Colonic mucosa (tissue), 4 donors: ENCODE measurements at places on chromosomes 2 and 18.

DNA sequence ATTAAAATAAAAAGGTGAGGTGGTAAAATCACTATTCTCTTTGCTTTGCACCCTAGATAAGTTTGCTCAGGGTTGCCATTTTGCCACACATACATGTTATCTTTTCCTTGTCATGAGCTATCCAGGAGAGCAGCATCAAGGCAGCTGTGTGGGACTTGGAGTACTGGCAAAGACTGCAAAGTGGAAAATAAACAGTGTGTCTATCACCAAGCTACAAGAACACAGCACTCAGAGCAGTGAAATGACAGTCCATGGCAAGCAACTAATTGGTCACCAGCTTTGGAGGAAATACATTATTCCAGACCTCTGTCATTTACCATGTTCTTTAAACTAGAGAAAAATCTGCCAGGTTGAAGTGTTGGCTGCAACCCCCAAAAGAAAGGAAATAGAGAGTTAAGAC lies 687.8 kb upstream of the FANCL start:
- no peak for DNase-seq

GRCh38 chr2:19774805-19775176 lies 127.0 kb downstream of the TTC32 start:
- DNase-seq, result no peak

DNA sequence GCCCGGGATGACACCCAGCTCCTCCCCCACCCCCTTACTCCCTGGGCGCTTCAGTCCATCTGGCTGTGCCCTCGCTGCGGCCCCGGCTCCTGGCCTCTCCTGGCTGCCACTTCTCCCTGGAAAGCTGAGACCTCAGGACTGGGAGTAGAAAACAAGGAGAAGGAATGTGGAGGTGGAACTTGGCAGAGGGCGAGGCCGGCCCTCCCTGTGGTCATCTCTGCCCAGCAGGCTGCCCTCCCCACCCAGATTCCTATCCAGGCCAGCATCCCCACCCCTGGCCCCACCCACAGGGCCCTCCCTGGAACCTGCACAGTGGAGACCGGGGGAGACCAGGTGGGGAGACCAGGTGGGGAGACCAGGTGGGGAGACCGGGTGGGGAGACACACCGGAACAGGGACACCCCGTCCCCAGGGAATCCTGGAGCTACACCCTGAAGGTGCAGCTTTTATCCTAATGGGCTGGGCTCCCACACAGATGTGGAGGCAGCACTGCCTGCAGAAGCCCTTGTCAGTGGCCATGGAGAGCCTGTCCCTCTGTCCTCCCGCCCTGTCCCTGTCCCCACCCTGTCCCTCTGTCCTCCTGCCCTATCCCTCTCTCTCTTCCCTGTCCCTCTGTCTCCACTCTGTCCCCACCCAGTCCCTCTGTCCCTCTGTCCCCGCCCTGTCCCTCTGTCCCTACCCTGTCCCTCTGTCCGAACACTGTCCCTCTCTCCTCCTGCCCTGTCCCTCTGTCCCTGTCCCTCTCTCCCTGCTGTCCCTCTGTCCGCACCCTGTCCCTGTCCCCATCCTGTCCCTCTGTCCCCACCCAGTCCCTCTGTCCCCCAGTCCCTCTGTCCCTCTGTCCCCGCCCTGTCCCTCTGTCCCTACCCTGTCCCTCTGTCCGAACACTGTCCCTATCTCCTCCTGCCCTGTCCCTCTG lies 157.1 kb downstream of the PXDN start:
- no peak for DNase-seq

DNA sequence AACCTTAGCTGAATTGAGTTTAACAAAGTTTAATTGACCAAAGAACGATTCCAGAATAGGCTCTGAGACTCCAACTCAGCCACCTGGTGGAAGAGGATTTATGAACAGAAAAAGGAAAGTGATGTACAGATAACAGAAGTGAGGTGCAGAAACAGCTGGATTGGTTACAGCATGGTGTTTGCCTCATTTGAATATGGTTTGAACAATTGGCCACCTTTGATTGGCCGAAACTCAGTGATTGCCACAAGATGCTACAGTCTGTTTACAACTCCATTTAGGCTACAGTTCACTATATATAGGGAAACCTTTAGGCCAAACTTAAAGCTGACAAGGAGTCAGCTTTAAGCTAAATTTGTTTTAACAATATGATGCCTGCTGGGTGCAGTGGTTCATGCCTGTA lies 28.1 kb upstream of the SLC35G4 start:
- no peak for DNase-seq

DNA sequence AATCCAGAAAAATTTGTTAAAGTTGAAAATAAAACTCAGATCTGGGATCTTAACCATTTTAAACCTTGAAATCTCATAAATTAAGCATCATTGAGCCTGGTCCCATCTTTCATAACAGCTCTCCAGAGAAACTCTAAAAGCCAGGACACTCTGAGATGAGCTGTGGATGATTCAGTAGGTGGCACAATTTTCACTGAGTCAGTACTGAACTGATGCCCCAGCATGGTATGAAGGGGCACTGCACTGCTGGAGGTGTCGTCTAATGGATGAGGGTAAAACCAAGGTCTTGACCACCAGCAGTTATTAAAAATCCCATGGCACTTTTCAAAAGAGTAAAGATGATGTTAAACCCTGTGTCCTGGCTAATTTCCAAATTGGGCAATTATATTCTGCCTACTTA lies 170.6 kb downstream of the FIGN start:
- no peak for DNase-seq

DNA sequence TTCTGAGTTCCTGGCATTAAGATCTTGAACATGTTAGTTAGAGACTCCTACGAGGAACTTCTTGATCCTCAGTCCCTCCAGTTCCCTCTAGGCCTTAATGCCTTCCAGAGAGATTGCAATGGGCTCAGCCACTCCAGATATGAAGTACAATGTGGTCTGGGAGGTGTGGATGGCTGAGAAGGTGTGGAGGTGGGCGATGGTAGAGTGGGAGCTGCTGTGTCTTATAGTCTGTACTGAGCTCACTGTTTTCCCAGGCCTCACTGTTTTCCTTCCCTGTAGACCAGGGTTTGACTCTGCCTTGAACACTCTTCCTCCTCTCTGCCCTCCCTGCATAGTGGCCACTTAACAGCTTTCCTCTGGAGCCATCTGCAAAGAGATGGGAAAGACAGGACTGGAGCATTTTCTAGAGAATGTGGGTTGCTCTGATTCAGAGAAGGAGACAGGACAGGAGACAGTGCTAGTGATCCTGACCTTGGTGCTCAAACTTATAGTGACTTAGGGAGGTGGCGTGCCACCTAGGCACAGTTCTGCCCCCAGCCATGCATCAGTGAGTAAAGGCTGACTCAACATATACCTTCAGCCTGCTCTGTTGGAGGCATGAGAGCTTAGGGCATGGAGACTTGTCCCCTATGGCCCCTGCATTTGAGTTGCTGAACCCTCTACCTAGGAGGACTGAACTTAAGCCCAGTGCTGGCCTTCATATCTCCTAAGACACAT lies 129.7 kb downstream of the TDRD15 start:
- DNase-seq, result no peak

DNA sequence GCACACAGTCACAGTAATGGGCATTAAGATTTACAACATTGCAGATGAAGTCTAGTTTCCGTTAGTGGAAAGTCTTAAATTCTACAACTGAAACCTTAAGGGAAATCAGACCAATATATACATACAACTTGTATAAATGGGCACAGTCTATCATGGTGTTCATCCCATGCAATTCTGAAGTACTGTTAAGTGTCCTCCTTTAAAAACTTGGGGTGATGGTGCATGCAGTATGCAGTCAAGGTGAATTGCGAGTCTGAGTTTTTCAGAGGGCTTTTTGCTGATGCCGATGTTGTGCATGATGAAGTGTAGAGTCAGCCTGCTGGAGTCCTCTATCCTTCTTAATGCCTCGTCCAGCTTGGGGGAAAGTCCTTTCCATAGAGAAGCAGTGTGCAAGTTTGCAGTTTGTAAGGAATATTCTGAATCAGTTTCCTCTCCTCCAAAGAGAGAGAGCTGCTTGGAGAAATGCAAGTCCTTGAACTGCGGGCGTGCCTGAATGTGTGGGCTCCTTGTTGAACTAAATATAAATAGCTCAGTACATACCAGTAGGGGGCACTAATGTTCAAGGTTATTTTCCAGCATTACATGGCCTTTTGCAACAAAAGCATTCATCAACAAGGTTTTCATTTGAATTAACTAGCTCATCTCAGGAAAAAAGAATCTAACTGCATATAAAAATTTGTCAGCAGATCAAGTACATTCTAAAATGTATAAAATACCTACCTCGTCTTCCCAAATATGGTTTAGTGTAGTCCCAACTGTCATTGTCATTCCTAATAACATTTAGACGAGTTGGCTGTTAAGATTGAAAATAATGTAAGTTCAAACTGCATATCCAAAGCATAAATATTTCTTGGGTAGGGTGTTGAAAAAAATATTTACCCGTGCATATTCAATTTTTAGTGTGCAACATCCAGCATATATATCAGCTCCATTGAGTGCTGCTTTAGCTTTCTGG lies 21.3 kb downstream of the HNRNPLL start:
- peak; percentile 43 for DNase-seq

GRCh38 chr2:171533331-171533730 lies 11.1 kb downstream of the CYBRD1 start:
- no peak for DNase-seq

DNA sequence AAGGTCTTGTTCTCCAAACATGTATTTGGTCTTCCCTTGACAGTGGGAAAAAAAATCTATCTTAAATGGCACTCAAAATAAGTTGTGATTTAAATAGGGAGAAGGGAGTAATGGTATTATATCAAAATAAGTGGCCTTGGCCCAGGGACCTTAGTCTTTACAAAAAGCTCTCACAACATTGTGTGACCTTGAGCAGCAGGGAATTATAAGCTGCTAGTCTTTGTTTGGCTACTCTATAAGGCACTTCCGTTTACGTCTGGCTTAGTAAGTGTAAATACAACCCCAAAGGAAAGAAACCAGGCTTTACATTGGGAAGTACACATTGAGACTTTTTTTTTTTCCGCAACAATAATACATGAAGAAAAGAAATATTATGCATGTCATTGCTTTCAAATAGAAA lies 734.0 kb upstream of the LINC00305 start:
- no peak for DNase-seq

DNA sequence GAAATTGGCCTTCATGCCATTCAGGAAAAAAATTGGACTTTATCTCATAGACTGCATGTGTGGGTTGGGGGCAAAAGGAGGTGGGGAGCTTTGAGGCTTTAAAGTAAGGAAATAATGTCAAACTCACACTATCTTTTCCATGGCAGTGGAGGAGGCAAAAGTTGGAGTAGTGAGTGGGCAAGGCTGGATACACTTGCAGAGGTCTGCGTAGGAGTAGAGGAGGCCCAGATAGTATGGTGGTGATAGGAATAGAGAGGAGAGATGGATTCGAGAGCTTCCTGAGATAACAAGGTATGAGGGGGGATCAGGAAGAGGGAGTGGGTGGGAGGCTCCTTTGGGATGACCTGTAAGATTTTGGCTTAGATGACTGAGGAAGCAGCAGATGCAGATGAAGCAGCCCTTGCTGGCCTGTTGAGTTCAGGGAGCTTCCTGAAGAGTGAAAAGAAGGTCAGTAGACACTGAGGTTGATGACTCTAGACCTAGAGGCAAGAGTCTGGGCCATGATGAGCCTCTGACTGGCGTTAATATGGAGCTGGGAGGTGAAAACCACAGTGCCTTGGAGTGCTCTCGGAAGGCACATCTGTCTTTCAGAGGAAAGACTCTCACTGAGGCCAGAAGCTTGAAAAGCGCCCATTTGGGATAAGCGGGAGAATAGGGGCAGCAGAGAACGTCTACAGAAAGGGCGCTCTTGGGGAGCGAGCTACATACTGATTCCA lies 5.8 kb downstream of the UNC50 start:
- DNase-seq, result no peak
